ENCODE measurements at places on chromosomes 7 and 10.
A peak's percentile ranks its signal among the peaks of the same experiment; 100 is the strongest.

GRCh38 chr7:150875791-150876190, 23.5 kb downstream of the AOC1 start:
- DNase-seq, result no peak

DNA sequence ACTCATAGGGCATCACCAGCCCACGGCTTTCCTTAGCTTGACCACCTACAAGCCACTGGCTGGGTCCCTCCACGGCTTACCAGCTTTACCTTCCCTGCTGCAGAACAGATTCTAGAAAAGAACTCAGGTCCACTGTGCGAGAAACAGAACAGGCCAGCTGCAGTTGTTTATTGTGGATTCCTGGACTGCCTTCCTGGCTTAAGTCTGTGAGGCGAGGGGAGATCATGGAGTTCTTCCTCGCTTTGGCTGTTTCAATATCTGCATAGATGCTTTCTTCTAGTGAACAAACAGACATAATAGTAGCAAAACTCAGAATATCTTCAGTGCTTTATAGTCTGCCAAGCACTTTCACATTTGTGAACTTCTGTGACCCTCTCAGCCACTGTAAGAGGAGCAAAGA, 162.9 kb upstream of the HABP2 start:
- DNase-seq, result no peak

- no peak for DNase-seq
Measured at GRCh38 chr10:75035975-75036708, 75.3 kb upstream of the SAMD8 start.

DNA sequence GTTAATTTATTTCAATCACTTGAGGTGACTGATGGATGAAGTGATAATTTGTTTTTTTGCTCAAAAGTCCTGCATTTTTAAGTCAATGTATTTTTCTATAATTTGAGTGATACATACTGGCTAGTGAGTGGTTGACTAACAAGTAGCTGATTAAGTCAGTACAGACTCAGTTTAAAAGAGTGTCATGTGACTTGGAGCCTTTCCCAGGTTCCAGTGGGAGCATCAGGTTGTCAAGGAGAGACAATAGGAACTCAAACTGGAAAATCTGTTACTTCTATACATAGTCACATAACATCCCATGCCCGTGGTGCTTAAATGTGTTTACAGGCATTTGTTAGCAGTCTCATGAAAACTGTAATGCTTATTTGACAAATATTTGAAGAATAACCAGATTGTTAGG, 154.7 kb downstream of the ANK3 start:
- DNase-seq, result peak; percentile 33

DNA sequence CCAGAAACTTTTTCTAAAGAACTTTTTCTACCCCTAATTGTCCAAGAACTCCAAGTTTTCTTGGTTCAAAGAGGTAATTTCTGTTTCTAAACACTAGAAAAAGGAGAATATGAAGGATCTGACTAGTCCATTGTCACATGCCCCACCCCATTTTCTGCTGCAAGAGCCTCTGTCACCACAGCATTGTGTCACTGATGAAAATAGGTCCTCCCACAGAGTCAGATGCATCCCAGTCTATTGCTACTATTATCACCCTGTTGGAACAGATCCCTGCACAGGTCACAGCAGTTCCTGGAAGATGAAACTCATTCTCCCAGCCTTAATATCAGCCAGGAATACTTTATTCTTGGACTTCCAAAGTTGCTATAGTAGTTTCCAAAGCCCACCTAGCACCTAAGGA, 7.5 kb upstream of the CFTR start:
- DNase-seq, result no peak

GRCh38 chr7:117711556-117711955, 161.7 kb downstream of the CTTNBP2 start:
- no peak for DNase-seq

DNA sequence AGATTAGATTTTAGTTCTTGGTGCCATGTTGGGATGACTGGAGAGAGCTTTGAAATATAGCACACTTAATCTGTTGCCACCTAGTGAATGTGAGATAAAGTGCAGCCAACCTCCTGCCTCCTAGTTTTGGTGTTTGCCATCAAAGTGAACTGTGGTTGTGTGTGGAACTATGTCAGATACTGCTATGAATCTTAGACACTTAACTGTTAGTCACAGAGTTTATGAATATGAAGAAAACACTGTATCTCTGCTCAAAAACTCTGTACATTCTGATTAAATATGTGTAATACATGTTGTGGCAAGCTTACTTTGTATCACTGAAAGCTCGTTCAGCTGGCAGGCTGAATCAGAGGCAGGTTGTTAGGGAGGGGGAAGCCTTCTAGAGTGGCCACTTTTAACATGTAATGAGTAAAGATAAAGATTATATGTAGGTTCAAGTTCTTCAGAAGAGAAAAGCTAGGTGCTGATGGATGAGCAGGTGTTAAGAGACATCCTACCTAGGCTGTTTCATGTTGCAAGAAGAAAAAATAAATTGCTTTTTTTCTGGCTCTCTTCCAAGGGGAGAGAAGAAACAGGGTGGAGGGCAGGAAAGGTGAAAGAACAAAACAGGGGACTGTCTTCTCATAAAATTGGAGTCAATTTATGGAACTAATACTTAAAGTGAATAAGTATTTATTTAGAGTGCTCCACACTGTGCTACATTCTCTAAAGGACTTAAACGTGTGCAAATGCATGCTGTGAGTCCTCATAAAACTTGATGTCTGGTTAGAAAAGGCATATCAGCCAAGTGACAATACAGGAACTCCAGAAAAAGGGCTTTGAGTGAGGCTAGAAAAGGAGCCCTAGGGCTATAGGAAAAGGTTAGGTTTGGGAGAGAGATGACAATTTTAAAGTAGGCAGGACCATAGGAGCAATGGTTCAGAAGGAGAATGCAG, 14.1 kb upstream of the LAMB1 start:
- DNase-seq, result no peak

DNA sequence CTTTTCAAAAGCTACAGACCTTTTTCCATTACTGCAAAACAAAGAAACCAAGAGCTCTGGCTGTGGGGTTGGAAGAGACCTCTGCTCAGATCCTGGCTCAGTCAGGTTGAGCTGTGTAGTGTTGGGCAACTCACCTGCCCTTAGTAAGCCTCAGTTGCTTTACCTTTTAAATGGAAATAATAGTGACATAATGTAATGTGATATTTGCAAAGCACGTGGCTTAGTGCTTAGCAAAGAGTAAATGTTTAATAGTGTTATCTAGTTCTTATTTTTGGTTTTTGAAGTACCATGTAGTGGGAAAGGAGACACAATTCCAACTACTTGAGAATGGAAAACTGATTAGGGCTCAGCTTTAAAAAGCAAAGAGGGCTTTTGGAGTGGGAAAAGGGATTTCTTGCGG, 100.2 kb downstream of the SVIL start:
- no peak for DNase-seq

DNA sequence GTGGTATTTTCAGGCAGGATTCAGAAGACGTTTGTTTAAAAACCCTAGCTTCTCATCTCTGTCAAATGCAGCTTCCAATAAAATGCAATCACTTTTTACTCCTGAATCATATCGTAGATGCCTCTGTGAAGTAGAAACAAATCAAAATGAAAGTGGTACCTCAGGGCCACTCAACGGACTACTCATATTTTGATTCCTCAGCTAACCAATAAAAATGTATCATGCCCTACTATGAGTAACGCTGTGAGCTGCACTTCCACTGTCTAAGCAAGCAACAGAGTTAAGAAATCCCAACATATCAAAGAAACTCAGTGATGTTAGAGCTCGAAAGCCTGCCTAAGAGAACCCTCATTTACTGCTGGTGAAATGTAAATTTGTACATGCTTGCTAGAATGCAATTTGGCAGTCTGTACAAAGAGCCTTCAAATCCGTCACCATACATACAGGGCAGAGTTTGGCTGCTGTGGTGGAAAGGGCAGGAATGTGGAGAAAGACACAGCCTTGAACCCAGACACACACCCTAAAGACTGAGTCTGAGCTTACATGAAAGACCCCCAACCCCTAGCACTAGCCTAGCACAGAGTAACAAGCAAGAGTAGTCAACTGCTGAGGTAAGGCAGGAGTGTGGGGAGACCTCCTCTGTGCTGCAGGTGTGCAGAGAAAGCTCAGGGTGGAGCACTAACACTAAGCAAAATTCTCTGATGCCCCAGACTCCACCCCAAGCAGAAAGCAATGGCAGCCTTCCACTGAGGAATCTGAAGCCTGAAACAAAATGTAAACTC, 151.5 kb downstream of the ANK3 start:
- DNase-seq, result peak; percentile 64

- no peak for DNase-seq
Measured at GRCh38 chr7:153943861-153944260, 108.3 kb upstream of the DPP6 start.

GRCh38 chr10:87664276-87664701, 4.6 kb downstream of the PAPSS2 start:
- no peak for DNase-seq

DNA sequence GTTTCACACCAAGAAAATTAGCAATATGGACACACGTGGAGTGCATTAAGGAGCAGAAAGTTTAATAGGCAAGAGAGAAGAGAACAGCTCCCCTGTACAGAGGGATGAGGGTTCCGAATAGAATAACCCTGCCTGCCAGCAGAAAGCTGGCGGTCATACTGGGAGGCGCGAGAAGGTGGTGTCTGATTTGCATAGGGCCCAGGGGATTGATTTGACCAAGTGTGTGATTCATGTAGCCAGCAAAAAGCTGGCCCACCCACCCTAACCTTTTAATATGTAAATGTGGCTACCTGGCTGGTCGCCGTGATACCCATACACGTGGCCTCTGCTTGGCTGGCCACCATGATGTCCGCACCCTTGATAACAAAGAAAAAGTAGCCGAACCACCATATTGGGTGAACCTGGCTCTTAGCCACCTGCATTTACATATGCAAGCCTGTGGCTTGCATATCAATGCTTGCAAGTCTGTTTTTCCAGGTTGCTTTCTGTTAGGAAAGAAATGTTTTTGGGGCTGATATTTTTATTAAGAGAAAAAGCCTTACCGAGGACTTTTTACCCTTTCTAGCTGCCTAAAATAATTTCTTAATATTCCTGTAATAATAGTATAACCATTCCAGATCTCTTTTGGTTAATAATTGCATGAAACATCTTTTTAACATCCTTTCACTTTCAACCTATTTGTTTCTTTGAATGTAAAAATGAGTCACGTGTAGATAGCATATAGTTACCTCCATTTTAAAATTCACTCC, 20.5 kb upstream of the VWDE start:
- no peak for DNase-seq

DNA sequence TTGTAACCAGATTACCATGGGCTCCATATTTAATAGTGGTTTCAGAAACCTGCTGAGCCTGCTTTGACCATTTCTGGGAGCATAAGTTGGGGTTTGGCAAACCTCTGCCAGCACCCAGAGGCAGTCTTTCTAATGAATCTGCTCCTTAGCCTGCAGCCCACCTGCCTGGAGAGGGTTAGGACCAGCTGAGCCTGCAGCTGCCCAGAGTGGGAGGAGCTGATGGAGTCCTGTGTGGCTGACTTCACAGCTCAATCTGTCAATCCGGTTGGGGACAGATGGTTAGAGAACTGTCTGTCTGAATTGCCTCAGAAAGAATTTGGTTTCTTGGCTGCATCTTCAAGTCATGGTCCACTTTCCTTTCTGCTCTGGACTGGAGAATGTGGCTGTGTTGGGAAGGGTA, 444.6 kb downstream of the NRG3 start:
- DNase-seq, result no peak

DNA sequence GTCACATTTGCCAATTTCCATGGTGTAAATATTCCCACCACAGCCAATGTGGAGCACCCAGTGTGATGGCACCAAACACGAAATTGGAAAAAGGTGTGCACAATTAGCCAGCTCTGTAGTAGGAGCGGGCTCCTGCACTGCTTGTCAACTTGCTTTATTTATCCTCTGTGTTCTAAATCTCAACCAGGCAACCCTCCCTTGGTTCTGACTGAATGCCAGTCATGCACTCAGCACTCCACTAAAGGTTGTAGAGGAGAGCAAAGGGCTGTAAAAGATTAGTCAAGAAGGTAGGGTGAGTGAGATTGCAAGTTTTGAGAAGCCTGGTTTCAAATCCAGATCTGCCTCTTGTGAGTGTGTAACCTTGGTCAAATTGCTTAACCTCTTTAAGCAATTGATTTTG, 71.5 kb upstream of the EGR2 start:
- no peak for DNase-seq

DNA sequence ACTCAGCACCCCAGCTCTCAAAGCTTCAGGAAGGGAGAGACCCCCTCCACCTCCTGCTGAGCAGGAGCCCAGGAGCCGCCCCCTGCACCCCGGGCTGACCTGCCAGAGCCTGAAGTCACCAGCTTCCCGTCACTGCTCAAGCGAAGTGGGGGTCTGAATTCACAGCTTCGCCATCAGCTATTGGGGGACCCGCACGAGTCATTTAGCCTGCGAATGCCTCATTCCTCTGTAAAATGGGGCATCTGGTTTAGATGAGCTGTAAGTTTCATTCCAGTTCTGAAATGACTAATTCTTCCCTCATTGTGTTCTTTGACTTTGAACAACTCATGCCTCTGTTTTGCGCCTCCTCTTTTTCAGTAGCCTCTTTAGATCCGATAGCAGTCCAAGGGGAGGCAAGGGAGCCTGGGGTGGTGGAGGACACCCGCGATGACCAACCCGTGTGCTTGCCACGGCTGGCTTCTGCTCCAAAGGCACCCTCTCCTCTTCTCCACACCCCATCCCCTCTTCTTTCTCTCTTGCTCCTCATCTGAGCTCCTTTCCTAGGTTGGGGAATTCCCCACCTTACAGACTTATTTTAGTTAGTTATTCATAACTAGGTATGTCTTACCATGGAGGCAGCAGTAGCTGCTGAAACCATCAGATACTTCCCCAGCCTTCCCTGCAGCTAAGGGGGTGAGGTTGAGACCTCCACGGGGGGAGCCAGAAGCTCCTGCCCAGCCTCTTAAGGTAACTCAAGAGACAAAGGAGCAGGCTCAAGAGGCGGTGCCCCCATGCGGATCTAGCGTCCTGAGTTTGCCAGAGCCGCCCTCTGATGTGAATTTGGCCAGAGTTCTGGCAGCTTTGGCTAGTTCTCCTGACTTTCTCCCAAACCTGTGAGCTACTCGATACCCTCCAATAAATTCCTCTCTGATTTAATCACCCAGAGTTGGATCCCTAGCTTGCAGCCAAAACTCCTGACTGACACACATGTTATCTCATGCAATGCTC, 47.7 kb downstream of the RBM17 start:
- DNase-seq, result peak; percentile 41

- DNase-seq, result no peak
Measured at GRCh38 chr10:11578802-11579255, 32.6 kb downstream of the USP6NL start.

DNA sequence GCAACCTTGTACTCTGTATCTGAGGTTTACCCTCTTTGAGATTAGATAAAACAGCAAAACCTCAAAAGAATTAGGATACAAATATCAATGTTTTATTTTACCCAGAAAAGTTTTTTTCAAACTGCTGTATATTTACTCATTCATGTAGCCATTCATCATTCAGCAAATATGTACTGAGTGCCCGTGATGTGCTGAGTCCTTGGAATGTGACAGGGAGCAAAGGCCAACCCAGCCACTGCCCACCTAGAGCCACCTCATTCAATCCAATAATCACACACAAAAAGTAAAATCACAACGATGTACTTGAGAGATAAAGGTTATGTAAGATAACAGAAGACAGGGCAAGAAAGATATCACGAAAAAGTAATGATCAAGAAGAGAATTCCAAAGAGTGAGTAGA, 187.4 kb downstream of the CDCA7L start:
- no peak for DNase-seq

- no peak for DNase-seq
Measured at GRCh38 chr10:61931620-61932332, 30.3 kb downstream of the ARID5B start.

GRCh38 chr10:10644676-10645385, 372.8 kb upstream of the CELF2 start:
- no peak for DNase-seq

- peak; percentile 47 for DNase-seq
Measured at GRCh38 chr7:43674559-43675436, 54.5 kb downstream of the COA1 start.

- DNase-seq, result peak; percentile 49
Measured at GRCh38 chr7:84042110-84042539, 152.5 kb downstream of the SEMA3A start.

Data from astrocyte of the cerebellum (primary cell).